ENCODE measurements at places on chromosomes 1 and 21.

- no peak for DNase-seq
Measured at GRCh38 chr1:27483659-27484058, 6.3 kb downstream of the WASF2 start.

DNA sequence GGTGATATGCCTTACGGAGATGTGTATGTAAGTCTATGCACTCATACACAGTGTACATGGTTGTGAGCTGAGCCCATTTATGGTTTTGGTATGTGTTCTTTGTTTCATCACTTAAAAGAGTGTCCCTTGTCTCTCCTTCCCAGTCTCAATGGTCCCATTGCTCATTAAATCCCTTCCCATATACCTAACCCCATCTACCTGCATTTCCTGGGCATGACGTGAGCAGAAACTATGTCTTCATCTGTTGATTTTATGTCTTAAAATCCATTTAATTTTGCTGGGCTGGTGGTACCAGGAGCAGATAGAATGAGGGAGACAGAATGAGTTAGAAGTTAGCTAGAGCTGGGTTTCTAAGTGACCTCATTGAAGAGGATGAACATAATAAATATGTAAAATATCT lies 44.8 kb downstream of the ADAMTS1 start:
- DNase-seq: no peak

DNA sequence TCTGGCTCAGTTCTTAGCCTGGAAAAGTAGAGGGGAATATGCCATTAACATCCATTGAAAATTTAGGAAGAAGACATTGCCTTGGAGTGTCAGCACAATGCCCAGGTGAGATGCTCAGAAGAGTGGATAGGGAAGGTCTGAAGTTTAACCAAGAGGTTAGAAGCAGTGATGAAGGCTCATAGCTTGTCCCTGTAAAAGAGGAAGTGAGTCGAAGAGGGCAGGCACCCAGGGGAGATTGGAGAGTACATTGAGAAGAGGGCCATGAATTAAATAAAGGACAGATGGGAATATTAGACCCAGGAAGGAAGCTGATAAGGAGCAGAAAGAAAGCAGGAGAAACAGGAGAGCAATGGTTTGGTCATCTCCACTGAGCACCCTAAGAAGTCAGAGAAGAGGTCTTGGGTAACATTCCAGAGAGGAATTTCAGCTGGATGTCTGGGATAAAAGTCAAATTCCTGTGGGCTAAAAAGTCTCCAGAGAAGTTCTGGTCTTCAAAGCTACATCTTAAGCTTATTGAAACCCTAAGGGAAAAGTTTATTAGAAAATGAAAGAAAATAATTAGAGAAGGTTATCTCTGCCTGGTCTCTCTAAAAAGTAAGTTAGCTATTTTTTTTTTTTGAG lies 17.3 kb downstream of the C8B start:
- no peak for DNase-seq

GRCh38 chr1:96649301-96649700 lies 72.3 kb upstream of the PTBP2 start:
- DNase-seq: no peak

DNA sequence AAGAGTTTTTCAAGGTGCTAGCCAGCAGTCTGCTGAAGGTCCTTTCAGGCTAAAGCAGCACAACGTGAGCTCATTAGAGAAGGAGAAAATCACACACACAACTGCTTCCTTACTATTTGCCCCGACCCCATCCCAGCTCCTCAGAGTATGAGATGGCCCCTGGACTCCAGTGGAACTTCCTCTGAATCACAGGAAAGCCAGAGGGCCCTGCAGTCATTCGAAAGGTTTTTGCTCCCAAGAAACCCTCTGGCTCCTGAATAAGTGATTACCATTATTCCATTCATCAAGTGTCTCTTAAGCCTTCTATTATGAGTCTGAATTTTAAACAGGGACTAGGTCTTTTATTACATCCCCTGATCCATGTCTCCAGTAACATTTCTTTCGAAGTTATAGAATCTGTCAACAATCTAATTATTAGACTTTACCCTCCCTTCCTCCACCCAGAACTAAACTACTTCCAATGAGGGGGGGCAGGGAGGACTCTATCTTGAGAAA lies 14.6 kb downstream of the SIPA1L2 start:
- no peak for DNase-seq

DNA sequence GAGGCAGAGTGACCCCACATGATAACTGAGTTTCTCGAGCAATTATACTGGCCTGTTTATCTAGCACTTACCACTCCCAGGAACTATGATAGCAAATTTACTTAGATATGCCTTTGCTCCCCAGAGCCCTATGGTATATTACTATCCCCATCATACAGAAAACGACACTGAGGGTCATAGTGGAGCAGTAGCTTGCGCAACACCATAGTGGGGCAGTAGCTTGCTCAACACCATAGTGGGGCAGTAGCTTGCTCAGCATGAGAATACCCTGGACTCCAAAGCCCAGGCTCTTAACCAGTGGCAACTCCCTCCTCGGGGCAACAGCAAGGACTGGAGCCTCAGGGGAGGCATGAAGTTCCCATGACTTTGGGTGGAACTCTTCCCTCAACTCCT lies 211.9 kb downstream of the NPHP4 start:
- no peak for DNase-seq

DNA sequence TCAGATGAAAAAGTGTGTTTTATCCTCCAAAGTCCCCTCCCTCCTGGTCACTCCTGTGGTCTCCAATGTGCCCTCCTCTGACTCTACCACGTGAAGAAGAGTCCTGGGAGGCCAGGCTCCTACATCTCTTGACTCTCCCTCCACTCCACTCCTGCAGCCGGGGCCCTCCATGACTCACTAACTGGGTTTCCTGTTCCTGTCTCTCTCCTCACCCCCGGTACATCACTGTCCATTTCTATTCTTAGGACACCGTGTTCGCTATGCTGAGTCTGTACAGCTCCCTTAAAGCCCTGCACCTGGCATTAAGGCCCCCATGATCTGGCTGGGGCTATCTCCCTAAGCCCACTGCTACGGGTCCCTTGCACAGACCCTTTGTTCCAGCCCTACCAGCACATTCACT lies 93.4 kb downstream of the BCAR3 start:
- no peak for DNase-seq

DNA sequence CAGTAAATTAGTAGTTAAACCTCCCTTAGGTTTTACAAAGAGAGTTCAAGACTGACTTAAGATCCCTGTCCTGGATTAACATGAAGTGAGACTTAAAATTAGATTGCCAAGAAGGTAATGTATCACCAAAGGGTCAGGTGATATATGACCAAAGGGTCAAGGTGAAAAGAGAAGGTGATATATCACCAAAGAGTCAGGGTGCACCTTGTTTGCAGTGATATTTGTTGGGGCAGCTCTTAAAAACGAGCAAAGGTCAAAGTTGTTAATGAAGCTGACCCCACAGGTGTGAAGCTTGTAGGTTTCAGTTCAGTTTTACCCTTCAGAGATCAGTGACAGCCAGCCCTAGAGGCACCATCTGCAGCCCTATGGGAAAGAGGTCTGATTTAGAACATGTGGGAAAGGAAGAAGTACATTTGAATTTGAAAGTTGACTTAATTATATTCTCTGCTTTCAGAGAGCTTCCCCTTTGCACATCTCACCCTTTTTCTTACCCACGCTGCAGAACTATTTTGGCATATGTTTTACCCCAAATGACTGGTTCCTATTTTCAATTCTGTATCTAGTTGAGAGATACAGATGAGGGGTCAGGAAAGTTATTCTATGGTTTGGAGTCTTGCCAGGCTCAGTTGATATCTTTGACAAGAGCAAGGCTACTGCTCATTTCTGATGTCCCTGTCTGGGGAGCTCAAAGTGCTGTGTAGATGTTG lies 170.8 kb downstream of the S1PR1 start:
- DNase-seq: no peak

DNA sequence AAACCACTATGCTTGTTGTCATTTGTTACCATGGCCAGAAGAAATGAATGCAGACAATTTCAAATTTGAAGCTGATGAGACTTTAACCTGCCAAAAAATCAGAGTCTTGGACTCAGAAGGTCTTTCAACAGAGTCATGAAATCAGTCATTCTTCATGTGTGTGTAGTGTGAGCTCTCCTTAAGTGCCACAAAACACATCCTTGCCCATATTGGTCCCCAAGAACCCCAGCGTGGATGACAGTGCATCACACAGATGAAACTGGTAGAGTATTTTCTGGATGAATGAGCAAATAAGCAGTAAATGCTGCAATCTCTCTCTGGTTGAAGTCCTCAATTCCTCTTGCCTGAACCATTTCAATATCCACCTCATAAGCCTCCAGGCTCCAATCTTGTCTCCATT lies 28.7 kb upstream of the ETS2 start:
- no peak for DNase-seq

- peak; percentile 19 for DNase-seq
Measured at GRCh38 chr1:183544598-183545297, 45.5 kb downstream of the NCF2 start.

DNA sequence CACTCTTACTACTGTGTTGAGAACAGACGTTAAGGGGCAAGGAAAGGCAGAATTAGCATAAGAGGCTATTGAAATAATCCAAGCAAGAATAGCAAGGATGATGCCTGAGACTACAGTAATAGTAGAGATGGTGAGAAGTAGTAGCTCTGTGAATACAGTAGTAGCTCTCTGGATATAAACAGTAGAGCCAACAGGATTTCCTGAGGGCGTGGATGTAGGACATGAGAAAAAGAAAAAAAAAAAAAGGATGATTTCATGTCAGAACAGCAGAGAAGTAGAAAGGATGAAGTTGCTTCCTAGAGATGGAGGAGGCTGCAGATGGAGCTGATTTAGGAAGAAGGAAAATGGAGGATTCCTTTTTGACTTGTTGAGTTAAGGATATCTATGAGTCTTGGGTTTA lies 112.3 kb downstream of the OMA1 start:
- no peak for DNase-seq

GRCh38 chr1:9371391-9371935 lies 78.8 kb downstream of the SPSB1 start:
- no peak for DNase-seq

- no peak for DNase-seq
Measured at GRCh38 chr1:87986130-87986866, 657.6 kb downstream of the LMO4 start.

GRCh38 chr21:37043818-37044217 lies 29.1 kb downstream of the PIGP start:
- DNase-seq: no peak

- DNase-seq: no peak
Measured at GRCh38 chr1:48678710-48679505, 97.8 kb downstream of the BEND5 start.

GRCh38 chr1:239274242-239274830 lies 112.0 kb upstream of the CHRM3 start:
- DNase-seq: no peak

DNA sequence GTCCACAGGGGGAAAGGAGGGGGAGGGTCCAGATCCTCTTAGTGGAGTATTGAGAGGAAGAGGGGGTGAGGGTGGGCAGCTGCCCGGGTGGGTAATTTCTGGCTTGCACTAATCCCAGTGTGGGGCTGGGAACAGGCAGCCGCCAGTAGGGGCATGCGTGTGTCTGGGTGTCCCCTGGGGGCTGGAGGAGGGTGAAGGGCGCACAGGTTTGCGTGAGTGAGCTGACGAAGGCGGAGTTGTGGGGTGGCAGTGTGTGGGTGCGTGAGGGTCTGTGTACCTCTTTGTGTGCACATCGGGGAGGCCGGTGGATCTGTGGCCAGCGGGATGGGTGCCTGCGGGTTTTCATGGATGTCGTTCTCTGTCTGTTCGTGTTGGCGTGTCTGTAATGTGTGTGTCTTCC lies 97.3 kb downstream of the PAX7 start:
- no peak for DNase-seq

DNA sequence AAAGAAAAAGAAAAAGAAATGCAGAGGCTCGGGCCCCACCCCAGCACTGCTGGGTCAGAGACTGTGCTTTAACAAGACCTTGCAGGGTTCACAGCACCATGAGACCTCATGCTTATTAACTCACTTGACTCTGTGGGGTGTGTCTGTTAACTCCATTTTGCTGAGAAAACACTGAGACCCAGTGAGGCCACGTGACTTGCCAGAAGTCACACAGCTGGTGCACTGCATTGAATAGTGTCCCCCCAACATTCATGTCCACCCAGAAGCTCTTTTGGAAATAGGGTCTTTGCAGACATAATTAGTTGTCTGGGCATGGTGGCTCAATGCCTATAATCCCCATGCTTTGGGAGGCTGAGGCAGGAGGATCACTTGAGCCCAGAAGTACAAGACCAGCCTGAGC lies 39.7 kb downstream of the CHD5 start:
- no peak for DNase-seq

DNA sequence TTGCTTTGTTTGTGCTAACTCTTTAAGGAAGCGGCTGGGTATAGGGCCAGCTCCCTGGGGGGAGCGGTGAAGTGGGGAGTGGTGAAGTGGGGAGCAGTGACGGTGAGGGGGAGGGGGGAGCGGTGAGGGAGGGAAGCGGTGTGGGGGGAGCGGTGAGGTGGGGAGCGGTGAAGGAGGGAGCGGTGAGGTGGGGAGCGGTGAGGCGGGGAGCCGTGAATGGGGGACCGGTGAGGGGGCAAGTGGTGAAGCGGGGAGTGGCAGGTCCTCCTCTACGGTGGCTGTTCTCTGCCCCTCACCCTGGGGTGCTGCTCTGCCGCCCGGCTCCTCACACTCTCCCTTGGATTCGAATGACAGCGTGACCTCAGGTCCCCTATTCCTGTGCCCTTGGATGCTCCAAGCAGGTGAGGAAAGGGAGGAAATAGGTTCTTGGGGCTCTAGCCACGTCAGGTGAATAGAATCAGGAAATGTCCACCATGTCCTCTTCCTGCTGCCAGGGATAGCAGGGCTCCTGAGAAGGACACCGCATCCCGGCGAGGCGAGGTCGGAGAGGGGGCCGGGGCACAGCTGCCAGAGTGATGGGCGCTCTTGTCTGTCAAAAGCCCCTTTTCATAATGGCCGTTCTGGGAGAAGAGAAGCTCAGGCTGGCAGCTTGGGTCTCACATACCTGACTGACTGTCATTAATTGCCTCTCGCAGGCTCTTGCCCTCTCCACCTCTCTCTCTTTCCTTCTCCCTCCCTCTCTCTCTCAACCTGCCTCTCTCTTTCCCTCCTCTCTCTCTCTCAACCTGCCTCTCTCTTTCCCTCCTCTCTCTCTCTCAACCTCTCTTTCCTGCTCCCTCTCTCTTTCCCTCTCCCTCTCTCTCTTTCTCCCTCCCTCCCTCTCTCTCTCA lies 134.2 kb downstream of the PGBD5 start:
- DNase-seq: no peak

DNA sequence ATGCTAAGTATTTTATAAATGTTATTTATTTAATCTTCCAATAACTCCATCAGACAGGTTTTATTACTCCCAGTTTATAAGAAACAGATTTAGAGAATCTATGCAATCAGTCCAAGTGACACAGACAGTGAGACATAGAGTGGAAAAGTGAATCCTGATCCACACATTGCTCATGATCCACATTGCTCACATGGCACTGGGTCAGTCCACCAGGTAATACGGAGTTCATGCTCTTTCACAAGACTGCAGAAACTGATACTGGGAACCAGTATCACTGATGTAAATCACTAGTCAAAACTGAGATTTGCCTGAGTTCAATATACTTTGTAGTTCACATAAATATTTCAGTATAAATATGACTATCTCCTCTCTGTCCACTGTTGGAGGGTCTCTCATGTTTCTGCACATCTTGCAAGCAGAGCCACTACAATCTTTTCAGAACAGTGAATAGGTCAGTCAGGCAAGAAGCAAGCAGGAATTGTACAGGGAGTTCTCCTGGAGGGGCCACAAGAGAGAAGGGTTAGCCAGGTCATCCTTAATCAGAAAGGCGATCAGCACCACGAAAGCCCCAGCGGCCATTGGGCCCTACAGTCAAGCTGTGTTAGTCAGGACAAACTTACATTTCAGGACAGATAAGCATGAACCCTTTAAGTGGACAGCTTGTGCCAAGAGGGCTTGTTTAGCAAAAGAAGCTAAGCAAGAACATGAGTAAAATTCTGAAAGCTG lies 275.4 kb upstream of the NR5A2 start:
- no peak for DNase-seq

Data from NCI-H2081 (cell line).